ENCODE measurements at places on chromosomes 13 and 19.
A peak's percentile ranks its signal among the peaks of the same experiment; 100 is the strongest.

DNA sequence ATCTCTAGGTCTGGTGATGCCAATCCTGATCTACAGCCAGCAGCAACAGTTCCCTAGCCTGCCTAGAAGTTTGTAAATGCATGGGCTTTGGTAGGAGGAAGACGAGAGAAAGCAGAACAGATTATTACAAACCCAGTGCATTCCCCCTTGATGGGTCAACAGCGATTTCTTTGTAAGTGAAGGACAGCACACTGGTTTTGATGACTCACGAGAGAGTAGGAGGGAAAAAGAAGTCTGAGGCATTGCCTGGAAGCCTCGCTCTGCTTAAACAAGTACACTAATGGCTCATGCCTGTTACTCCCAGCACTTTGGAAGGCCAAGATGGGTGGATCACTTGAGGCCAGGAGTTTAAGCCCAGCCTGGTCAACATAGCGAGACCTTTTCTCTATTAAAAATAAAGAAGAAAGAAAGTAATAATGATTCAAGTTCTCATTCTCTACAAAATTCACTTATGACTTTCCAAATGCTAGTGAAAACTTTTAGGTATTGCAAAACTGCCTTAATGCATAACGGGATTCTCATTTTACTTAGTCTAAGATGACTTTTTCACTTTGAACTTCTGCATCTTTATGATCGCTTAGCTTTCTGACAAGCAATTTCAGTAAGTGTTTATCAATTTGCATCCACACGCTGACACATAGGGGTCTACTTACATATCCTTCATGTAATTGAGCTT, 47.7 kb upstream of the USPL1 start:
- no peak for DNase-seq

GRCh38 chr19:27824108-27824507, 1388.8 kb downstream of the UQCRFS1 start:
- DNase-seq: no peak

- DNase-seq: peak; percentile 26
These were observed 3.8 kb downstream of the ATP12A start for GRCh38 chr13:24683838-24684599.

DNA sequence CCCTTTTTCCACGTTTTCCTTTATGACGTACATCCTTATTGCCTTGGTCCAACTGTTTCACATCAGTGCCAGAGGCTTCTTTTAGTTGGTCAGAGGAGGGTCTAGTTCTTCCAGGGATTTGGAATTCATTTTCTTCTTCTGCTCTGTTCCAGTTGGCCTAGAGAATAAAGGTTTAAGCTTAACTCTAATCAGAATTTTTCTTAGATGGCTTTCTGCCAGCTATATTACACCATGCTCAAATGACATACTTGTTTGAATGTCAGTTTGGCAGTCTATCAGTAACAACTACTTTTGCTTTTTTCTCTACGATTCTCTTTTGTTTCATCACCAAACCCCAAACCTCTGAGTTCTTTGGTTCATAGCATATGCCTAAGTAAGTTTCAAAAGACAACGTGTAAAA, 16.8 kb downstream of the SPART start:
- DNase-seq: no peak

GRCh38 chr13:79405501-79405830, 589 bp downstream of the RBM26 start:
- no peak for DNase-seq

DNA sequence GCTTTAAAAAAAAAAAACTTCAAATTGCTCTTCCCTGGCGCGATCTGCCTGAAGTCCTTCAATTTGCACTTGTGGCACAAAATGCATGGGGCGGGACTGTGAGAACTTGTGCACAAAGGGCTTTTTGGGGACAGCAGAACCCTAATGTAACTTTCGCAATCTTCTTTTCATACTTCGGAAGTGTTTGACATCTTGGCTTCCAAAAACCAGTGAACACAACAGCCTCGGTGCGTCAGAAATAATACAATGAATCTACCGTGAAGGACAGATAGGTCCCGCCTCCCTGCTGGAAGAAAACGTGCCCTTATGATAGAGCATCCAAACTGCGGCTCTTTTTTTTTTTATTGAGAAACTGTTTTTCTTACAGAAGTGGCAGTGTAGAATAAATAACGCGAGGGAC, 36.6 kb downstream of the KLF2 start:
- no peak for DNase-seq

DNA sequence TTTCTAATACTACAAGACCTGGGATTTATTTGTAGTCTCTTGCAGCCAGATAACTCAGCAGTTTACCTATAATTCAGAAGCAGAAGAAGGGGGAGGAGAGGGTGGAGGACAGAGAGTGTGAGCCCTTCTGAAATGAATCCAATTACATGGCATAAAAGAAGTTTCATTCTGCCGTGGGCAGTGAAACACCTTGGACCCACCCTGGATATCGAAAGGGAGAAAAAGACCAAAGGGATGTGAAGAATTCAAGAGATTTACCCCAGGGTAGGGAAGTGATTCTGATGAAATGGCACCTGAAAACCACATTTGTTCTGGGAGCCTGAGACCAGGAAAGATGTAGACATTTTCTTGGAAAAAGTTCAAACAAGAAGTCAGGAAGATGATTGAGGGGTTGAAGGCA, 140.9 kb downstream of the NDFIP2 start:
- no peak for DNase-seq

DNA sequence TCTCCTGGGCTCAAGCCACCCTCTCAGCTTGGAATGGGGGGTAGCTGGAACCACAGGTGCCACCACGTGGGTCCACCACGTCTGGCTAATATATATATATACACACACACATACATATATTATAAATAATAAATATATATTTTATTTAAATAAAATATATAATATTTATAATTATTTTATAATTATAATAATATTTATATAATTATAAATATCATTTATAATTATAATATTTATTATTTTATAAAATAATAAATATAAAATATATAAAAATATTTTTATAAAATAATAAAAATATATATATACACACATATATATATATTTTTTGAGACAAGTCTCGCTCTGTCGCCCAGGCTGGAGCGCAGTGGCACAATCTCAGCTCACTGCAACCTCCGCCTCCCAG, 2.4 kb downstream of the ELANE start:
- DNase-seq: no peak

- DNase-seq: no peak
These were observed 2.2 kb downstream of the HCST start for GRCh38 chr19:35904311-35905068.

DNA sequence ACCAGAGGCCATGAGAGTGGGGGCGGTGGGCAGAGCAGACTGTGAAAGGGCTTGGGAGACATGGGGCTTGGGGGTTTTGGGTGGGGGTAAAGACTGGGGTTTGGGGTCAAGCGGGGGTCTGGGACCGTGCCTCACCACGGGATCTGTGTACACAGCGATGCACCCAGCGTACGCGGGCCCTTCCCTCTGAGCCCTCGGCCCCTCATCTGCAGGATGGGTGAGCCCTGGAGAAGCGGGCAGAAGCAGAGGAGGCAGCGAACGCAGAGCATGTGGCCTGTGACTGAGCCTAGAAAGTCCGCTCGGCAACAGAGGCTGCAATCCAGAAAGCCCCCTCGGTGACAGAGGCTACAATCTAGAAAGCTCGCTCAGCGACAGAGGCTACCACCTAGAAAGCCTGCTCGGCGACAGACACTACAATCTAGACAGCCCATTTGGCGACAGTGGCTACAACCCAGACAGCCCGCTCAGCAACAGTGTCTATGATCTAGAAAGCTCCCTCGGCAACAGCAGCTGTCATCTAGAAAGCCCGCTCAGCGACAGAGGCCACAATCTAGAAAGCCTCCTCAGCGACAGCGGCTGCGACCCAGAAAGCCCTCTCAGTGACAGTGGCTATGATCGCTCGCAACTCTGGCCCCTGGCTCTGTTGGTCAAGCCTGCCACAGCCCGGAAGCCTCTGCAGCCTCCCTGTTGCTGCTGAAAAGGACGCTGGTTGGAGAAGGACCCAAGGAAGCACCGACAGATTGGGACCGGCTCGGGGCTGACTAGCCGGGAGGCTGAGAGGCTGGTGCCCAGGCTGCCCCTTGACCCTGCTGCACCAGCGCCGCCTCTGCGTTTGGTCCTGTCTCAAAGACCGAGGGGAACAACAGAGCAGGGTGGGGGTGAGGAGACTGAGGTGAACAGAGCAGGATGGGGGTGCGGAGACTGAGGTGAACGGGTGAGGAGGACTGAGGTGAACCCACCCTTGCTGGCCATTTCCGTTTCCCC, 68.6 kb downstream of the SPACA7 start:
- no peak for DNase-seq

- no peak for DNase-seq
These were observed 10.4 kb downstream of the BORCS8 start for GRCh38 chr19:19181488-19181998.

DNA sequence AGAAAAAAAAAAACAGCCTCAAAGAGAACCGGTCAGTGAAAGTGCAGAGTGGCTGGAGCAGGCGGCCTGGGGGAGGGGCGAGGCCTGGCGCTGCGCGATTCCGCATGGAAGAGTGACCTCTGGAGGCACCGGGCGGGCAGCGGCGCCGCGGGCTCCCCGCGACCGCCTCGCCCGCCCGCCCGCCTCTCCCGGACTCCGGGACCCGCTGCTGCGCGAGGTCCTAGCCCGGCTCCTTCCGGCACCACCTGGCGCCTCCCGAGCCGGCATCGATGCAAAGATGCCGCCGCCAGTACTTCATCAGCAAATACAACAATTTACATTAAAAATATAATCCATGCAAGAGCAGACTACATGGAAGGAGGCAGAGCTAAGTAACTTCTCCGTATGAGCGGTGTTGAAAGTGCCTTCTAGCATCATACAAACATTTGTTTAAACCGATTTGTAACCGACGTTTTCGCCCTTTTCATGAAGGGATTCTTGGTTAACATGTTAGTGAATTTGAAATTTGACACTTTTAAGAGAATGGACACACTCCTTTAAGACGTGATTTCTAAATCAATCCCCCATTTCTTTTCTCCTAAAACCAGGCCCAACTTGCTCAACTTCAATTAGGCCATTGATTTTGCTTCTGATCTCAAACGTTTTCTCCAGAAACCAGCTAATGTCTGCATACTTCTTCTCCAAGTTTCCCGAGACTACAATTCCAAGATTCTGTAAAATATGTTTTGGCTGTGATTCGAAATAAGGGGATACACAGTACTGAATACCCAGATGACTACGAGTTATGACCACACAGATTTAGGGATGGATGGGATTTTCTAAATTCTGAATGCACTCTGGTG, 2.1 kb downstream of the EFNB2 start:
- no peak for DNase-seq

- DNase-seq: no peak
These were observed 74.2 kb downstream of the FRY start for GRCh38 chr13:32105653-32106313.

DNA sequence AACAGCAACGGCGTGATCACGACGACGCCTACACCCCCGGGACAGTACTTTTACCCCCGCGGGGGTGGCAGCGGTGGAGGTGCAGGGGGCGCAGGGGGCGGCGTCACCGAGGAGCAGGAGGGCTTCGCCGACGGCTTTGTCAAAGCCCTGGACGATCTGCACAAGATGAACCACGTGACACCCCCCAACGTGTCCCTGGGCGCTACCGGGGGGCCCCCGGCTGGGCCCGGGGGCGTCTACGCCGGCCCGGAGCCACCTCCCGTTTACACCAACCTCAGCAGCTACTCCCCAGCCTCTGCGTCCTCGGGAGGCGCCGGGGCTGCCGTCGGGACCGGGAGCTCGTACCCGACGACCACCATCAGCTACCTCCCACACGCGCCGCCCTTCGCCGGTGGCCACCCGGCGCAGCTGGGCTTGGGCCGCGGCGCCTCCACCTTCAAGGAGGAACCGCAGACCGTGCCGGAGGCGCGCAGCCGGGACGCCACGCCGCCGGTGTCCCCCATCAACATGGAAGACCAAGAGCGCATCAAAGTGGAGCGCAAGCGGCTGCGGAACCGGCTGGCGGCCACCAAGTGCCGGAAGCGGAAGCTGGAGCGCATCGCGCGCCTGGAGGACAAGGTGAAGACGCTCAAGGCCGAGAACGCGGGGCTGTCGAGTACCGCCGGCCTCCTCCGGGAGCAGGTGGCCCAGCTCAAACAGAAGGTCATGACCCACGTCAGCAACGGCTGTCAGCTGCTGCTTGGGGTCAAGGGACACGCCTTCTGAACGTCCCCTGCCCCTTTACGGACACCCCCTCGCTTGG, 966 bp downstream of the JUNB start:
- peak; percentile 76 for DNase-seq

DNA sequence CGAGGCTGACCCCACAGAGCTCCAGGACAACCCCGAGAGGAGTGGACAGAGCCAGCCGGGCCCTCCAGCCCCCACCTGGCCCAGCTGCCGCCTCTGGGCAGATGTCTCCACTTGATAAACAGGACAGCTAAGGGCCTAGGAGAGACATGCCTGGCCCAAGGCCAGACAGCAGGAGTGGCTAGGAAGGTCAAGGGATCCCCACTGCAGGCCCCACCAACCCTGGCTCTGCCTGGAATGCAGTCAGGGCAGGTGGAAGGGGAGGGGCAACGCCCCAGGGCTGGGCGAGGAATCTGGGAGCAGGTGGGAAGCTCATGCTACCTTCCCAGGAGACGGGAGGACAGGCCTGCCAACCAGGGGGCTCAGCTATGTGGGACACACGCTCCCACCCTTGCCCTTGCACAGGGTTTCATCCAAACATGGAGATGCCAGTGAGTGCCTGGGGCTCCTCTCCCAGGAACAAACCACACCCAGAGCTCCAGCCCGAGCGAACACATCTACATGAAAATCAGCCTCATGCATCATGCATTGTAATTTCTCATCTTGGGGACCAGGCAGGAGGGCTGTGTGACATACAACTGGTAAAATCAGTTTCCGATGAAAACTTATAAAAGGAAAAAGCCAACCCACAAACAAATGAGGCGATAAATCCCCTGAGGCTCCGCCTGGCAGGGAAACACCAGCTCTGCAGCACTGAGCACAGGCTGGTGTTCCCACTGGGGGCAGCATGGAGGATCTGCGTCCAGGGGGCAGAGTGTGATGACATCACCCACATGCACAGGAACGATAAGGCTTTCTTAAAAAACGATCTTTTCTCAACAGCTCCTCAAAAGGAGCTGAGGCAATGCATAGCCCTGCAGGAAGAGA, 25.0 kb downstream of the SH3GL1 start:
- no peak for DNase-seq

GRCh38 chr13:86992251-86992650, 678.9 kb upstream of the SLITRK5 start:
- no peak for DNase-seq

GRCh38 chr19:50020481-50020880, 4.7 kb downstream of the VRK3 start:
- DNase-seq: no peak

GRCh38 chr13:97757807-97758206, 195.7 kb upstream of the IPO5 start:
- no peak for DNase-seq

- no peak for DNase-seq
These were observed 728.9 kb upstream of the ARGLU1 start for GRCh38 chr13:107296804-107297203.

GRCh38 chr19:49676136-49676783, 811 bp upstream of the PRMT1 start:
- DNase-seq: peak; percentile 36

DNA sequence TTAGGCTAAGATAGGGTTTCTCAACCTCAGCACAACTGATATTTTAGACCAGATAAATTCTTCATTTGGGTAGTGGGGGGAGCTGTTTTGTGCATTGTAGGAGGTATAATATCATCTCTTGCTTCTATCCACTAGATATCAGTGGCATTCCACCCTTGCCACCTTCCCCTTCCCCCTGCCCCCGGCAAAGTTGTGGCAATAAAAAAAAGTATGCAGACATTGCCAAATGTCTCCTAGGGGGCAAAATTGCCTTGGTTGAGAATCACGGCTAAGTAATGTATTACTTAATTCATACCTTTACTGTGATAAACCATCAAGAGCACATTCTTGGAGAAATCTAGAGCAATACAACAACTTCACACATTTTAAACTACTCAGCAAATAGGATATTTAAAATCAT, 51.4 kb downstream of the UBL3 start:
- DNase-seq: no peak

- DNase-seq: no peak
These were observed 151.5 kb downstream of the NHLRC3 start for GRCh38 chr13:39189778-39190177.

Measured in stimulated activated CD8-positive, alpha-beta memory T cell treated with anti-CD3 and anti-CD28 coated beads, Interleukin-7, amount 100 ng/mL, for 4 hours (primary cell).